ENCODE measurements at places on chromosomes 12 and 14.

- DNase-seq = no peak
These were observed 96.0 kb upstream of the MDM1 start for GRCh38 chr12:68428211-68428610.

DNA sequence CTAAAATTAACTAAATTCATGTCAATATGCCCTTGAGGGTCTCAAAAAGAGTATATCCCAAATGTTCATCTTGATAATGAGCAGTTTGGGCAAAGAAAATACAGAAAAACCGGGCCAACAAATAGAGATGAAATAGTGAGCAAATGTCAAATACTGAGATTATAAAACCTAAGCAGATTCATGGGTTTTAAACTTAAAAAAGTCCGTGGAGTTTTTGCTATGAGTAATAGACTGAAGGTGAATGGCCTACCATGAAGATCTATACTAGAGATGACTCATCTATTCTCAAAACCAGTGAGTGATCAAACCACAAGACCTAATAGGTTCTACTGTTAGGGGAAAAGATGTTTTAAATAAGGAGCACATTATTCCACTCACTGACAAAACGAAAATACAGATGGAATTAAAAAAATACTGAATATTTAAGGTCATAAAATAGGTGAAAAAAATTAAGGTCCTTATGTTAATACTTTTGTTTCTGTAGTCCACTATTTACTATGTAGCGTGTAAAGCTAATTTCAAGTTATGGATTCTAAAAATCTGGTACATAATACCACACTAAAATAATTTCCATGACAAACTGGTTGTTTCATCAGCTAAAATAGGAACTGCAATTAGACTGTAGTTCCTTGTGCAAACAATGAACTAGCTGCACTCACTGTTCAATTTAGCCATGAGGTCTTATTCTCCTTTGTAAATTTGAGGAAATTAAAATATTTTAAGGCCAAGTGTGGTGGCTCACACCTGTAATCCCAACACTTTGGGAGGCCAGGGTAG lies 5.0 kb downstream of the HNRNPC start:
- DNase-seq = no peak

GRCh38 chr14:29348504-29348903 lies 579.1 kb downstream of the PRKD1 start:
- no peak for DNase-seq

DNA sequence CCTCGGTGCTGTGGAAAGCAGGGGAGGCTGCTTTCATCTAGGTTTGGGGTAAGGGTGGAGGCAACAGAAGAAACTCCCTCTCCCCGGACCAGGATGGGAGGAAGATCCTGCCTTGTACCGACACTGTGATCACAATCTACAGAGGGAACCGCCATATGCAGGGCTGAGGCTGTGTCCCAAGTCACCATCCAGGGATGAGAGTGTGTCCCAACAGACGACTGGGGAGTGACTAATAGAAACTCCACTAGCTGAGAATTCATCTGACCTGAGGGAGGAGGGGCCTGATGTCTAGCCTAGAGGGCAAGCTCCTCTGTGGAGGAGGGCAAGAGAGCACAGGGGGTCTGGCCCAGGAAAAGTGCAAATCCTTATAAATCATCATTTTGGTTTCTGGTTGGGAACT lies 172.4 kb downstream of the CALM1 start:
- no peak for DNase-seq

DNA sequence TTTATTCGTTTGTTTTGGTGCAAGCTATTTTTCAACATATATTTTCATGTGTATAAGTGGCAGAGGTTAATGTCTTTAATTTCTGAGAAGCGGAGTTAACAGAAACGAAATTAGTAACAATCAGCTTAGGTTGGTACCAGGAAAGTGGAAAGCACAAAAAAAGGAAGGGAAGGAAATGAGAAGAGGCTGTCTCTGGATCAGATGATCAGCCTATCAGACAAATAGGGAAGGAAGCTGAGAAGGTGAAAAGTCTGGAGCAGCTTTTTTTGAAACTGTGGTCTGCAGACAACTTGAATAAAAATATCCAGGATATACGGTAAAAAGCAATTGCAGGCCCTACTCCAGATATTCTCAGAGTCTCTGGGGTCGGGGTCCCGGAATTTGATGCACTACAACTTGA lies 265.0 kb downstream of the SSPN start:
- DNase-seq = no peak

GRCh38 chr14:86652526-86652925 lies 1122.6 kb downstream of the FLRT2 start:
- DNase-seq = no peak

DNA sequence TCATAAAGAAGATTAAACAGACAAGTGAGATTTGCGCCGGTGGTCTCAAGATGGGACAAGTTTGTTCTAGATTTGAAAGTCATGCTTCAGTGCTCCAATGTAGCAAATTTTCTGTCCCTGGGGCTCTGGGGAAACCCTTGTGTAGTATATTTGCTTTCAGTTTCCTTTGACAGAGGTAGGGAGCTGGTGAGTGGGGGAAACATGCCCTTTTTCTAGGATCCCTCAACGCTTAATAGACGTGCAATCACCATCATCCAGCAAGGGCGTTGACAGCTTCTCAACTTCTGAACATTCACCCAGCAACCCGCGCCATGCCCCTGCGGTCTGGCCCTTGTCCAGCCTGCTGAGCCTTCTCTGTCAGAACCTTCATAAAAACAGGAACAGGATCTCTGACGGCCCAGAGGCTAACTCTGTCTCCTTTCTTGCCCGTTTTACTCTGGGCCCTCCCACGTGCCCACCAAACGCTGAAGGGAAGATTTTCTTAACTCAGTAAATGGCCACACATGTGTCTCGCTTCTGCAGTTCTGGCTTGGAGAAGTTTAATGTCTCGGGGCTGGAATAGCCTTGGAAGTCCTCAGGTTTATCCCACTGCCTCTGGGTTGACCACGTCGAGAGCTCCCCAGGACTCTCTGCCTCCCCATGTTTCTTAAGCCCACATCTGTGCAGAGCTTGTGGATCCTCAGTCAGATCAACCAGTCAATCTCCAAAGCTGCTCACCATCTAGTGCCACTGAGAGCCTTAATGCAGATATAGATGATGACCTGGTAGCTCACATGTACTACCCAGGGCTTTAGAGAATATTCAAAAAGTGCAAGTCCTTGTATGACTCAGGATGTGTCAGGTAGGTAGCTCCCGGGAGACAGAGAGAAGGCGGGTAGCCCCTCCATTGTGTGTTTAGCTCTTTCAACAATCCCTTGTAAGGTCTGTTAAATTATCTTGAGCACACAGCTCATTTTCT lies 58.1 kb upstream of the CCND2 start:
- DNase-seq = no peak

DNA sequence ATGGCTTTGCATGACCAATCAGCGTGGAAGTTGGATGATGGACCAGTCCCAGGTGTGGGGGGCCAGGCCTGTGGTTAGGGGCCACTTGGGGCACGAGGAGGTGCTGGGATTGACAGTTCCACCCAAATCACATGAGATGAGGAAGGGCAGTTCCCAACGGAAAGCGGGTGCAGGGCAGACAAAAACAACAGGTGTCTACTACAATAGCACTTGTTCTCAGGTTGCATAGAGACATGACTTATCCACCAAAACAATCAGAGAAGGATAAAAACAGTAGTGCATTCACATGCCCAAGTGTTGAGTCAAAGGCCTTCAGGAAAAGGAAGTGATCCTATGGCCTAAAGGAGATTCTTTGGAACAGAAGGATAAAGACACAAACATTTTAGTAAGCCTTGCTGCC lies 14.6 kb upstream of the EIF2B2 start:
- DNase-seq = no peak

GRCh38 chr14:59836116-59836515 lies 34.5 kb downstream of the RTN1 start:
- no peak for DNase-seq

GRCh38 chr12:132315507-132315906 lies 13.9 kb downstream of the GALNT9 start:
- no peak for DNase-seq

GRCh38 chr12:57111031-57111734 lies at the start of gene STAT6:
Gene STAT6, minus strand, starts transcription at chr12:57111362. Its CDS starts 3,084 bp downstream, at chr12:57108278.
- no peak for DNase-seq

- no peak for DNase-seq
These were observed 19.1 kb upstream of the DCP1B start for GRCh38 chr12:2023365-2023764.

GRCh38 chr14:89755816-89756215 lies 198.7 kb downstream of the EFCAB11 start:
- no peak for DNase-seq

DNA sequence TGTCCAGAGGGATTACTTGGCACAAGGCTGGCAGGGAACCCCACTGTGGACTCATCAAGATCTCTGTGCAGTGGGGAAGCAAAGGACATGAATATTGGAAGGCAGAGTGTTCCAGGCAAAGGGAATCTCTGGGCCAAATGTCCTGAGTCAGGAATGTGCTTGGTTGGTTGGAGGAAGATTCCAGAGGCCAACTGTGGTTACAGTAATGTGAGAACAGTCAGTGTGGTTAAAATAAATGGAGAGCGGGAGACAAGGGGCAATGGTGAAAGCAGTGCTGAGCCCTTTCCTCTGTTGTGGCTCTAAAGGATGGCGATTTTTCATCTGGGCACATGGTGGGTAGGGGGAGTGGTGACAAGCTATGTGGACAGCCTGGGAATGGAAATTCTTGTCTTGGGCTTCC lies 948.2 kb downstream of the BCL11B start:
- no peak for DNase-seq

DNA sequence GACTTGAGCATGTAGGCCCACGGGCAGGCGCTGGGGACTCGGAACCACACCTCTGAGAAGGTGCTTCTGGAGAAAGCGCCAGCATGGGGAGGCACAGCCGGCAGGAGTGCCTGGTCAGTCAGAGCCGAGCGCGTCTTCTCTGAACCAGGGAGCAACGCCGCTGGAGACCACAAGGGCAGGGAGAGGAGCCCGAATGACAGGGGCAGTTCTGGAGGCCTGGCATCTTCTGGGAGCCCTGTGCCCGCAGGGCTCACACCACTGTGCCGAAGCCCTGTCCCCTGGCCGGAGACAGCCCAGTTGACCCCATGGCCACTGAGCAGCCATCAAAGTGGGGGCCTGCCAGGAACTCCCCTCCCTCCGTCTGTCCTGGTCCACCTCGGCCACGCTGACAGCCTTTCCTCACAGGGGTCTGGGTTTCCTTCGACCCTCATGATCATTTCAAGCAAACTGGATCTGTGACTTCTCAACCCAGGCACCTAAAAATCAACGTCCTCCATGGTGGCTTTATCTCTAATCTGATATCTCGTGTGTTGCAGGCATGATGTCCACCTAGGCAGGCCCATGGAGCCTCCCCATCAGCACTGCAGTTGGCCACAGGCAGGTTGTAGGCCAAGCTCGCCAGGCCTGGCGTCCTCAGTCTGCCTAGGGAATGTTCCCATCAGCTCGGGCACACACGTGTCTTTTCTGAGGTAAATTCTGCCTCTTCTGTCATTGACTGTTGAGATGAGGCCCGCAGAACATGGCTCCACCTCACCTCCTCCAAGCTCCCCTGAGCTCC lies 299.3 kb upstream of the RTL1 start:
- peak; percentile 10 for DNase-seq

- no peak for DNase-seq
These were observed 151.4 kb downstream of the TMTC2 start for GRCh38 chr12:82838131-82838551.

DNA sequence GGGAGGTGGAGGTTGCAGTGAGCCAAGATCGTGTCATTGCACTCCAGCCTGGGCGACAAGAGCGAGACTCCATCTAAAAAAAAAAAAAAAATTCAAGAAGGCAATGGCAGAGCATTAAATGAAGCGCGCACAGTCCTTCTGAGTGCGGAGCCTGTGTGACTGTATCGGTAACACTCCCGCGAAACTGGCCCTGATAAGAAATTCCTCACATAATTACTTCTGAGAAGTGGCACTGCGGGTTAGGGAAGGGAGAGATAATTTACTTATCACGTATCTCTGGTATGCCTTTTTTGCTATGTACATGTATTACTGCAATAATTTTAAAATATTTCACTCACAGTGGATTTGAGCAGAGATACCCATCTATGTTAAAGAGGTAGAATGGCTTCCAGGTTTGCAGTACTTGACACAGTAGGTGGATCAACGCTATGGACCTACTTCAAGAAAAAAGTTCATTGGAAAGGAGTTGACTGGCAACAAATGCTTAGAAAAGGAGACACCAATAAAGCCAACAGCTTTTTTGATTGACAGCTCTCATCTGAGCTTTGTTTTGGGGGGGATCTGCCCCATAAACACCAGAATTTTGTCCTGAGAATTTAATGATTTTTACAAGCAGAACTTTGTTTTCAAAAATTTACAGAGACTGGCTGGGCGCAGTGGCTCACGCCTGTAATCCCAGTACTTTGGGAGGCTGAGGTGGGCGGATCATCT lies 29.2 kb upstream of the SPTLC2 start:
- no peak for DNase-seq

- no peak for DNase-seq
These were observed 985.4 kb downstream of the TMEM121 start for GRCh38 chr14:106511800-106512198.

- DNase-seq = no peak
These were observed 5.6 kb downstream of the DACT1 start for GRCh38 chr14:58643366-58643765.

DNA sequence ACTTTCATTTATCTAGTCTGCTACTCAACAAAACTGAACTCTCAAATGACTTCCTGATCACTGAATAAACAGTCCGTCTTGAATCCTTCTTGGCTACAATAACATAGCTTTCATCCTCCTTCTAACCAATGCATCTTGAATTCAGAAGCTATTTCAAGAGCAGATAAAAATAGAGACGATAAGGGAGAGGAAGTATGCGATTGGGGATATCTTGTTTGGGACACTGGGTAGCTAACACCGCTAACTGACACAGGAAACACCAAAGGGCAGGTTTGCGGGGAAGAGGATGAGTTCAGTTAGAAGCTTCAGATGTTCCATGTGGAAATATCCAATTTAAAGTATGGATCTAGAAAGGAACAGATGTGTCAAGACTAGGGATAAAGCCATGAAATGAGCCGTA lies 102.5 kb downstream of the SLC41A2 start:
- DNase-seq = no peak

DNA sequence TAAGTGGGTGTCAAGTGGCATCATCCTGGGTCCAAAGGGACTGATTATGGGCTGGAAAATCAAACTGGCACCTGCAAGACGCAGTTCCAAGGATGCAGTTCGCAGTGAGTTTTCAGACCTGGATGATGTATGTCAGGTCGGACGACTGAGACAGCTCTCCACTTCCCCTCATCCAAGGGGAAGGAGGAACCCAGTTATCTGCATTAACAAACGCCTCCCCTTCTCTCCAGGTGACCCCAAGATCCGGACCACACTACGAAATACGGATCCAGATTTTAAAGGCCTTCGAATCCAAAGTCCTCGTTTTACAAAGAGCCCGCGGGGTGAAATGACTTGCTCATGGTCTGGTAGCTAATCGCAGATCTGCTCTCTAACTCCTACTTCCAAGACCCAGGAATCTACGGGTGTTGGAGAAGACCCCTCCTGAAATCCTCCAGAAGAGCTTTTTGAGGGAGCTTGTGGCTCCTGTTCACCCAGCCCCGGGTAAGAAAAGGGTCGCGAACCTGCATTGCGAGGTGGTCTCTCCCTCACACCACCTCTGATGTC lies 460 bp upstream of the SYNE2 start:
- no peak for DNase-seq

- no peak for DNase-seq
These were observed 9.9 kb downstream of the DPF3 start for GRCh38 chr14:72883961-72884360.
